ENCODE measurements at places on chromosomes 5 and 9.

DNA sequence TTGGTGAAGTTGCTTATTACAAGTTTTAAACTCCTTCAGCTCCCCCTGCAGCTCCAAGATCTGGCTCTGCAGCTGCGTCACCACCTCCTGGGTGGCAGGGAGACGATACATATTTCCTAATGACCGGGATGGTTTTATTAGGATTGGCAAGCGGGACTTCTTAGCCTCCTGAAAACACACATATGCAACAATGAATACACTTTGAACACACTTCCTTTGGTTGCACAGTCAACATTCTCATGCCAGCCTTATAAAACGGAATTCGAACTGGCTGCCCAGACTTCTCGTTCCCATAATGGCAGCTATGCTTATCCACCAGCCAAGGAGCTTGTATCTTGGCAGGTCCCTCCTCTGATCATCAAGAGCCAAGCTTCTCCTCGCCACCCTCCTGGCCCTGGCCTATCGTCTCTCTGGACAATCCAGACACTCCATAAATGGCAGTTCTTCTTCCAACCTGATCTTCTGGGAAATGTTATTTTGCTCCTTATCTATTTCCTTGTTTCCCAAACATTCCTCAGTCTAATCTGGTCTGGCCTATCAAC lies 131.9 kb downstream of the CDK5RAP2 start:
- DNase-seq, result no peak

DNA sequence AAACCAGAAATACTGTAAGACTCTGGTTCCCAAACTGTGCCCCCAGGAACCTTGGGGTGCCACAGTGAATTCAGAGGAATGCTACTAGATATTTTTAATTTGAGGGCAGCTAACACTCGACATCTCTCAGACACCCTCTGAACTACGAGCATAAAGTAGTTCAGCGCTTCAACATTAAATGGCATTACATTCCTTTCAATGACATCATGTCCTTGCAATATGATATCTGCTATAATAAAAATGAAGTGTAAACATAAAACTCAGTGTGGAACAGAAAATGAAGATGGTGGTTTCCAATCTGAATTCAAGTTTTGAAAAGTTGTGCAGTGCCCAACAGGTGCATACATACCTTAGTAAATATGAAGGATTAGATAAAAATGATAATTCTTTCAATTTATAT lies 116.1 kb downstream of the LPAR1 start:
- no peak for DNase-seq

DNA sequence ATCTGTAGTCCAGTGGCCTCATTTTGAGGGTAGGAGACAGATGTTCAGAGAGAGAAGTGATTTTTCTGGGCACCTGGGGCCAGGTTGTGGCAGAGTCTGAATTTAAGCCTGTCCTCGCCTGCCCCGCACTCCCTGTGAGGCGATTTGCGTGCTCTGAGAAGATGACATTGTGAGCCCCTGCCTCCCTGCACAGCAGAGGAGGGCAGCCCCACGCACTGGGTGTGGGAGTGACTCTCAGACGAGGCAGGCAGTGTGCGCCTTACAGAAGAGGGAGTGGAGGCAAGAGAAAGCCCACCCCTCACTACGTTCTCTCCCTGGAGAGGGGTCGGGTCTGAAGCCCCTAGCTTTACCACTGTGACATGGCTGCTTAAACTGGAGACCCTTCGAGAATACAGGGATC lies 35.7 kb downstream of the IRX4 start:
- DNase-seq, result no peak

DNA sequence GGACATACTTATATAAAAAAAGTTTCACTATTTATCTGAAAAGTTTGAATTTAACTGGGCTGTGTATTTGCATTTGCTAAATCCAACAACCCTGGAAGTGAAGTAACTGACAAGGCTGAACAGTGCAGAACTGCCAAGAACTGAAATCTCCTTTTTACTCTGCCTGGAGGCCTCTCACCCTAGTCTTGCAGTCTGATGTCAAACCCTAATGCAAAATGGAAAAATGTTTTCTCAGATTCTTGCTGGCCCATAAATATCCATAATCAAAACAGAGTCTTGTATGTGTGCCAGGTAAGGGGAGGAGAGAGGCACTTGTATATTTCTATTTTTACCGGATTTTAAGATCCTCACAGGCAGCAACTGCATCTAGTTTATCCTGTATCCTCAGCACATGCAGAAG lies 432.7 kb upstream of the KLF4 start:
- DNase-seq, result no peak

GRCh38 chr5:18438126-18438525 lies 803.9 kb downstream of the TAF11L14 start:
- DNase-seq, result no peak

Data from stimulated activated naive CD4-positive, alpha-beta T cell (primary cell).